ENCODE measurements at places on chromosomes 2 and 18. TPM values are rescaled to one million over a fixed set of nuclear protein-coding genes. Genes with fewer than 3 reads are reported as not detected.

The SOWAHC gene
- total RNA-seq: 2.3 TPM

The SP140L gene
- 4.3 TPM for total RNA-seq

The PLA2R1 gene
- 2.3 TPM for total RNA-seq

The SLC9A4 gene
- not detected for total RNA-seq

The PLEKHH2 gene
- 1.3 TPM for total RNA-seq

The DSC2 gene
- total RNA-seq: 24.5 TPM

The CAVIN2 gene
- total RNA-seq: 93.9 TPM

The STEAP3 gene
- 7.1 TPM for total RNA-seq

The TRABD2A gene
- 0.49 TPM for total RNA-seq

The MGAT4A gene
- 18.4 TPM for total RNA-seq

The CD207 gene
- not detected for total RNA-seq

The BCS1L gene
- 48.6 TPM for total RNA-seq

The IL36RN gene
- total RNA-seq: not detected

The SLC16A14 gene
- total RNA-seq: 3.4 TPM

The GFPT1 gene
- total RNA-seq: 46.2 TPM

The SLC25A52 gene
- not detected for total RNA-seq

The MYL1 gene
- 0.36 TPM for total RNA-seq

The MARCHF4 gene
- 0.08 TPM for total RNA-seq

The SOCS6 gene
- total RNA-seq: 20.2 TPM

The CYP20A1 gene
- total RNA-seq: 11.9 TPM

The ABCB11 gene
- total RNA-seq: 0.05 TPM

The TRIM43 gene
- total RNA-seq: not detected

The DAW1 gene
- 0.19 TPM for total RNA-seq

The ZAP70 gene
- 0.55 TPM for total RNA-seq

The POTEJ gene
- not detected for total RNA-seq

The SLC30A3 gene
- total RNA-seq: 5.9 TPM

The CLIP4 gene
- total RNA-seq: 33.6 TPM

The KCNK3 gene
- total RNA-seq: 3.2 TPM

The AKAIN1 gene
- total RNA-seq: not detected

The DYNAP gene
- not detected for total RNA-seq

The TSGA10 gene
- total RNA-seq: 3.1 TPM

The DLGAP1 gene
- 0.05 TPM for total RNA-seq

The ZNG1B gene
- 34.0 TPM for total RNA-seq

The ING5 gene
- 20.0 TPM for total RNA-seq

The SCN7A gene
- 22.3 TPM for total RNA-seq

The UNC80 gene
- 0.03 TPM for total RNA-seq

The DUSP19 gene
- total RNA-seq: 11.4 TPM

The LHCGR gene
- total RNA-seq: 0.16 TPM

The THADA gene
- 15.4 TPM for total RNA-seq

The LIMS3 gene
- total RNA-seq: 5.7 TPM

The HJURP gene
- total RNA-seq: 0.36 TPM

The LIMS4 gene
- total RNA-seq: 2.1 TPM

The MYCN gene
- total RNA-seq: 0.38 TPM

The SKA1 gene
- total RNA-seq: 0.44 TPM

The LONRF2 gene
- total RNA-seq: 19.0 TPM

The CTAGE1 gene
- not detected for total RNA-seq

The VWA3B gene
- 0.52 TPM for total RNA-seq

The AQP12B gene
- total RNA-seq: not detected

The FTCDNL1 gene
- total RNA-seq: 2.7 TPM

The RAPH1 gene
- 17.2 TPM for total RNA-seq

The MC4R gene
- not detected for total RNA-seq

The TUBA3E gene
- total RNA-seq: 47.1 TPM

The PSD4 gene
- 2.2 TPM for total RNA-seq

Measured in left ventricle myocardium inferior (tissue), 1 donor.